ENCODE measurements at places on chromosomes 3 and 15. TPM values are rescaled to one million over a fixed set of nuclear protein-coding genes. Genes with fewer than 3 reads are reported as not detected.

DNA sequence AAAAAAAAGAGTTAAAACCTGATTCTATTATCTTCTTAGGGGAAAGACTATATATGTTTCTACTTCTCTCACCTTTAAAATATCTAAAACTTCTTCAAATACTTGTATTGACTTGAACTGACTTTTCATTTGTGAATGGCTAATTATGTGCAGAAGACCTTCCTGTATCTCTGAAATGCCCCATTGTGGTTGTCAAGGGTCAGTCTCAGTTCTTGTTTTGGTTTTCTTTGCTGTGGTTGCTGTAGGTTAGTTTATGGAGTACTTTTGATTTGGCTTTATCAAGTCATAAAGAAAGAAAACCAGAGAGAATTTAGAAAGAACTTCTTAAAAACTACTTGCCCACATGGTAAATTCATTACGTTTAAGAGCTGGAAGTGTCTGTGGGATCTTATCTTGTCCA lies 345.3 kb upstream of the POU1F1 start:
- no peak for DNase-seq

The SNTN gene
- polyA plus RNA-seq, result 0.03 TPM

DNA sequence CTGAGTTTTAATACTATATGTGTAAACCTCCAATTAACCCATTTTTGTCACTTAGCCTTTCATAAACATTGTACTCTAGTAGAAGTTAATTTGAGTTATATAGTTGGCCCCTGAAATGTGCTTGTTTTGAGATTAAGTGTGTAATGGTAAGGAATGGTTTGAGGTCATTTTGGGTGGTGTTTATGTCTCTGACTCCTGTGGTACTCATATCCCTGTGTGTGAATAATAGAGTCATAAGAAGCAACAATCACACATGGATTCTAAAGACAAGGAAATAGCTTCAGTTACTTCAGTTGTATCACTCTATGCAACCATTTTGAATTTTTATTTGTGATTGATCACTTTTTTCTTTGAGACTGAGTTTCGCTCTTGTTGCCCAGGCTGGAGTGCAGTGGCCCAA lies 408.5 kb downstream of the MFSD1 start:
- no peak for DNase-seq

The C3orf22 gene
- polyA plus RNA-seq, result not detected

The ATP1B3 gene
- 135 TPM for polyA plus RNA-seq

DNA sequence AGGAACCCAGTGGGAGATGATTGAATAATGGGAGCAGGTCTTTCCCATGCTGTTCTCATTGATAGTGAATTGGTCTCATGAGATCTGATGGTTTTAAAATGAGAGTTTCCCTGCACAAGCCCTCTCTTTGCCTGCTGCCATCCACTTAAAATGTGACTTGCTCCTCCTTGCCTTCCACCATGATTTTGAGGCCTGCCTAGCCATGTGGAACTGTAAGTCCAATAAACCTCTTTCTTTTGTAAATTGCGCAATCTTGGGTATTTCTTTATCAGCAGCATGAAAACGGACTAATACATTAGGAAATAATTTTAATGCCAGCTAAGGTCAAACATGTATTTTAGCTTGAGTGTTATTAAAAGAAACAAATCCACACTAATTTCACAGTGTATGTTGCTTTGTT lies 517.6 kb upstream of the ALCAM start:
- DNase-seq, result no peak

- no peak for DNase-seq
Observed at GRCh38 chr15:68501616-68502015, 69.7 kb upstream of the ITGA11 start.

DNA sequence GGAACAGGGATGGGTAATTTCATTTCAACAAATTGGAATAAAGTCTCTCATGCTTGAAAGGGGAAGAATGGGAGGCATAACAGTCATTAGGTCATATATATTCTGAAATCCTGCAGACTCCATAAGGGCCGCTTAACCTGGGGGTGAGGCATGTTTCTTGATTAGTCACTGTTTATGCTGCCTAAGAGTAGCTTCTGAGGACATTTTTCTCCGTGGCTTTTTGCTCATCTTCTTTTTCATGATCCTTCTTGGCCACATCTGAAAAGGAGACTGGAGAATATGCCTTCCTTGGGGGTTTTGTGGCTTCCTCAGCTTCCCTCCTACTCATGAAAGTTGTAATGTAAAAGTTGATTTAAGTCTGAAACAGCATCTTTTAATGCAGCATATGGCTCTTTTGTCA lies 20.0 kb upstream of the CFAP20DC start:
- DNase-seq, result no peak

DNA sequence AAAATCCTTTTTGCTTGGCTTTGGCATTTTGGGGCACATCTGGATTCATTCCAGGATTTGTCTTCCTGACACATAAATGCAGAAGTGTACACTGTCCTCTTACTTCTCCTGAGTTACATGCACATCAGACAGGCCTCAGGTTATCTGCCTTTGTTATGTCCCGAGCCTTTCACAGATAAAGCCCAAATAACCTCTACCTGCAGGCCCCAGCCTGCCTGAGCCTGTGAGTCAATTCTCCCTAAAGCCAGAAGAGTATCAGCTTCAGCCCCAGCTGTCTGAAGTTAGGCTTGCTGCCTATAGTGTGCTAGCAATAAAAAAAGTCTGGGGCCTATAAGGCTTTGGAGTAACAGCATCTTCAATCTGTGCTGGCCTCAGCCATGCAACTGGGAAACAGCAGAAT lies 17.7 kb upstream of the GSK3B start:
- no peak for DNase-seq

The ASB14 gene
- 1.2 TPM for polyA plus RNA-seq

The CCR1 gene
- polyA plus RNA-seq, result 2.3 TPM

GRCh38 chr15:99142562-99142961 lies 37.7 kb downstream of the SYNM start:
- DNase-seq, result no peak

GRCh38 chr15:93020976-93021772 lies 67.8 kb downstream of the RGMA start:
- no peak for DNase-seq

- DNase-seq, result no peak
Observed at GRCh38 chr3:140377644-140378043, 300.2 kb upstream of the TRIM42 start.

The LEKR1 gene
- 1.9 TPM for polyA plus RNA-seq

- no peak for DNase-seq
Observed at GRCh38 chr15:83380059-83380458, 67.1 kb upstream of the SH3GL3 start.

GRCh38 chr3:10468613-10469354 lies 36.6 kb downstream of the ATP2B2 start:
- no peak for DNase-seq

DNA sequence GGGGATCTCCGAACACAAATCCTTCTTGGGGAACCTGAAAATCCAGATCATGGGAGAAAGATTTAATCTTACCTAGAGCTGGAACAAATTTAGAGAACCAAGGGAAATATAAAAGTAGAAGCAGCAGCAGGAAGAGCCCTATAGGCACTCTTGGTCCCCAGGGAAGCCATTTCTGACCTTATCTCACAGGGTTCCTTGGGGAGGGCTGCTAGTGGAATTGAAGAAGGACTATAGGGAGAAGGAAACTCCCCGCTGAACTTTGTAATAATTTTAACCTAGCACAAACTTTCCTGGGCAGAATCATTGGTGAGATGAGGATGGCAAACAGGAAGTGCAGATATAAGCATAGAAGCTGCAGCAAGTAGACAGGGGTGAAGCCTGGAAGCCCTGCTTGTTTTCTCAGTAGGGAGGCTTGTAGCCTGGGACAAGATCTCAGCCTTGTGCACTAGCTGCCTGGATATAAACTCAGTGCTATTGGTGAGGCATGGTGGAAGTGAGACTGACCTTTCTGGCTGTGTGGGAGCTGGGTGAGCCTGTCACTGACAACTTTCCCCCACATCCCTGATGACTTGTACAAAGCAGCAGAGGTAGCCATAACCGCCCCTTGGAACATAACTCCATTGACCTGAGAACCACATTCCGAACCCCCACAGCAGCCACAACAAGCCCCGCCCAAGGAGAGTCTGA lies 343.0 kb upstream of the TGFBR2 start:
- no peak for DNase-seq

The CNTN3 gene
- 5.1 TPM for polyA plus RNA-seq

- DNase-seq, result no peak
Observed at GRCh38 chr15:62360332-62361097, 195.4 kb upstream of the C2CD4B start.

The GOLGA8S gene
- polyA plus RNA-seq, result 0.81 TPM

The FBXO40 gene
- 0.04 TPM for polyA plus RNA-seq

GRCh38 chr15:74657846-74658245 lies 38.0 kb downstream of the EDC3 start:
- no peak for DNase-seq

DNA sequence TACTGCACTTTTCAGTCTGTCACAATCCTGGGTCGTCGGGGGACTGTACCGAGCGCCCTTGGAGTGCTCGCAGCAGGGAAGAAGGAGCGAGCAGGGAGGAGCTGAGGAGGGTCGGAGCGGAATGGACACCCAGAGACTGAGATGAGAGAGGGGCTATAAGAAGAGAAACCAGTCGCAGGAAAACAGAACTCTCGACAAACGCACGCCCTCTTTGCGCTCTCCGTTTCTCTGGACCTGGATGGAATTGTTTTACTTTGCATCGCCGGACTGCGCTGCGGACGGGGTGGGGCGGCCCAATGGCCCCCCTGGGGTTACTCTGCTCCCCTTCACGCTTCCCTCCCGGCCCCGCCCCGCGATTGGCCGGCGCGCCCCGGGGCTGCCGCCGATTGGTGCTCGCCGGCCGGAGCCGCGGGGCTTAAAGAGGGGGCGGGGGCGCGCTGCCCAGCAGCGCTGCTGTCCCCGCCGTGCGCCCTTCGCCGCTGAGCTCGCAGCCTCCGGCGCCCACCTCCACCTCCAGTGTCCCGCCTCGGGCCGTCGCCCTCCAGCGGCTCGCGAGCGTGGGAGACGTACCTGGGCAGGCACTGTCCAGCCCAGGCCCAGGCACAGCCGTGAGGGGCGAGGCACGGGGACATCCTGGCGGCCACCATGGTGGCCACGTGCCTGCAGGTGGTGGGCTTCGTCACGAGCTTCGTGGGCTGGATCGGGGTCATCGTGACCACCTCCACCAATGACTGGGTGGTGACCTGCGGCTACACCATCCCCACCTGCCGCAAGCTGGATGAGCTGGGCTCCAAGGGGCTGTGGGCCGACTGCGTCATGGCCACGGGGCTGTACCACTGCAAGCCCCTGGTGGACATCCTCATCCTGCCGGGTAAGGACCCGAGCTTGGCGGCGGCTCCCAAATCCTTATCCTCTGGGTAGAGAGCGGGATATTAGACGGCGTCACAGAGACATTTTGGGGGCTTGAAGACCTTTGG lies at the start of gene CLDN11:
CLDN11 (plus strand) TSS at position 447 of the 977 bp plus-strand sequence; CDS start at position 646, 199 bp downstream.
- no peak for DNase-seq

GRCh38 chr3:57446318-57446841 lies 97.8 kb downstream of the DNAH12 start:
- DNase-seq, result no peak

The RBMS3 gene
- 14.1 TPM for polyA plus RNA-seq

The ISLR gene
- polyA plus RNA-seq, result 37.2 TPM

The KBTBD12 gene
- polyA plus RNA-seq, result 1.6 TPM

Data from left renal cortex interstitium (tissue), 4 donors.